ENCODE measurements at places on chromosomes 4 and X.
A peak's percentile ranks its signal among the peaks of the same experiment; 100 is the strongest.

GRCh38 chrX:63784902-63785707, at the start of gene ARHGEF9:
TSS of gene ARHGEF9 (minus strand) at chrX:63785214. CDS start at chrX:63785145, 69 bp downstream.
- no peak for DNase-seq

GRCh38 chr4:85701861-85702321, 226.9 kb downstream of the ARHGAP24 start:
- DNase-seq, result no peak

- DNase-seq, result peak; percentile 64
These were observed 37.2 kb downstream of the PCGF3 start for GRCh38 chr4:742742-743311.

- no peak for DNase-seq
These were observed 33.0 kb downstream of the GALNTL6 start for GRCh38 chr4:171846232-171846631.

GRCh38 chr4:54571293-54572151, 86.2 kb upstream of the KIT start:
- DNase-seq, result no peak

DNA sequence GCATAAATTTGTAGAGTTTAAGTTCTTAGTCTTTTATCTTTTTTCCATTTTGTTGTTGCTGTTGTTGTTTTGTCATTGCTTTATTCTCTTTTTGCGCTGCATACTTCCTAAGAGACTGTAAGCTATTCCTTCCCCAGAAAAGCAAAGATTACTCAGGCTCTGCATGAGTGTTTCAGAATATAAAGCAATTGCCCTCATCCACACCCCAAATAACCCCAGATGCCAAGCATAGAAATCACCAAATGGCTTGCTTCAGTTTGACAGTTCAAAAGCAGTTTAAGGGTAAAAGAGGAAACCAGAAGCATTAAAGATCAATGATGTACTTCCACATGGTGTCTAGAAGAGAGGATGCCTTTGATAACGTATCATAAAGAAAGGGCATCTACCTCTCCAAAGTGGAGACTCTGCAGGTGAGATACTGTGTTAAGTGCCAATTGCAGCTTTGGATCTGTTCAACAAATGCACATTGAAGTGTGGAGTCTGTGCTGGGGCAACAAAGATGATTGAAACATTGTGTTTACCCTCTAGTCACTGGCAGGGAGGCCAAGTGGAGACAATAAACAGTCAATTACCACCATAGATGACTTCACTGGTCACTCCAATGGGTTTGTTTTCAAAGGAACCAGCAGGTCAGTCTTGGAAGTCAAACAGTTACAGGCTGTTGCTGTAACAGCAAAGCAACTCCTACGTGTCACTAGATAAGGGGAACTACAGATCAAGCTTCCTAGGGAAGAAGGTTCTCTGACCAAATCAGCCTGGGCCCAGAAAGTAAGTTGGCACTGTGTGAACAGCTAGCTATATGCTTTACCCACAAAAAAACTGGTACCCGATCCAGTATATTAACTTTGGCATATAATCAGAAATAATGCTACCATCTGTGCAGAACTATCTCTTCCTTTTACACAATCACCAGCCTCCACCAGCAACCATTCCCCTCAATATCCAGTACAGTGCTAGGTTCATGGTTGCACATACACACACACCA, 40.6 kb upstream of the IL21 start:
- DNase-seq, result no peak

GRCh38 chrX:26889574-26889973, 573.6 kb downstream of the PPP4R3C start:
- DNase-seq, result no peak

GRCh38 chr4:178752954-178753525, 1310.8 kb upstream of the AGA start:
- no peak for DNase-seq

DNA sequence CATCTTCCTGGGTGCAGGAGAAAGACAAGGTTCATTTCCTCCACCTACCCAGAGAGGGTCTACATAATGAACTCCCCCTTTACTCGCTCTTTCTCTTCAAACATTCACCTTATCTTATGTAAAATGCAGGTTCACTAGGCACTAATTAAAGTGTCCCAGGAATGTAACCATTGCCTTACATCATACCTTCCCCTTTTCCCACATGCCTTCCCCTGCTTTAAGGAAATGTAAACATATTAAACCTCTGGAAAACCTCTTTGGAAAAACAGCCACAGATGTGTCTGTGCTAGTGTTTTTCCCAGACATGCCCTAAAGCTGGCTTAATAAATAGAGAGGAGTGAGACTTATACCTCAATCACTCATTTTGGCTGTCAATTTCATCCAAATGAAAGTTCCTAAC, 15.8 kb downstream of the TBC1D9 start:
- DNase-seq, result no peak

DNA sequence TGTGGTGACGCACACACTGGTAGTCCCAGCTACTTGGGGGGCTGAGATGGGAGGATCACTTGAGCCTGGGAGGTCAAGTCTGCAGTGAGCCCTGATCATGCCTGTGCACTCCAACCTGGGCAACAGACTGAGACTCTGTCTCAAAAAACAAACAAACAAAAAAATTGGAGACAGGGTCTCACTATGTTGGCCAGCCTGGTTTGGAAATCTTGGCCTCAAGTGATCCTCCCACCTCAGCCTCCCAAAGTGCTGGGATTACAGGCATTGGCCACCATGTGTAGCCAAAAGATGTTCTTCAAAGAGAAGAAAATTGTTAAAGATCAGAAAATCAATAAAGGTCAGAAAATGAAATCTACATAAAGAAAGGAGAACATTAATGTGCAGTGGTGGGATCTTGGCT, 41.7 kb upstream of the ABCG2 start:
- no peak for DNase-seq

GRCh38 chr4:186953599-186954260, 230.1 kb upstream of the FAT1 start:
- DNase-seq, result no peak

DNA sequence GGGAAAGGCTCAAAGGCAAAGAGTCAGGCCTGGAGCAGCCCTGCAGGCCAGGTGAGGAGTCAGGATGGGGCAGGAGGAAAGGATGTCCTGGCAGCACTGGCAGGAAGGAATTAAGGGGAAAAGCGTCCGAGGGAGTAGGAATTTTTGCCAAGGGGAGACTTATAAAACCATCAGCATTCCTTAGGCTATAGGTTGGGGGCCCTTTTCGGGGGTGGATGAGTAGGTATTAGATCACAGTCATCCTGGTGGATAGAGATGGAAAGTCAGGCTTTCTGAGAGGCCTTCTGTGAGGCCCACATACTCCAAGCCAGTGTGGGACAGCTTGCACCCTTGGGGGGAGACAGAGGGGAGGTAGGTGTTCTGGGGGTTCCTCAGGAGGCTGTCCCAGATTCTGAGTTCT, 12.3 kb downstream of the STARD8 start:
- DNase-seq, result no peak

- DNase-seq, result no peak
These were observed 111.1 kb upstream of the ACSL4 start for GRCh38 chrX:109843963-109844751.

GRCh38 chr4:123583043-123583442, 186.4 kb downstream of the SPRY1 start:
- DNase-seq, result no peak

All from stimulated activated CD8-positive, alpha-beta memory T cell treated with anti-CD3 and anti-CD28 coated beads, Interleukin-4, amount 100 ng/mL, for 24 hours (primary cell).